ENCODE measurements at places on chromosomes 1 and 21. TPM values are rescaled to one million over a fixed set of nuclear protein-coding genes. Genes with fewer than 3 reads are reported as not detected.

DNA sequence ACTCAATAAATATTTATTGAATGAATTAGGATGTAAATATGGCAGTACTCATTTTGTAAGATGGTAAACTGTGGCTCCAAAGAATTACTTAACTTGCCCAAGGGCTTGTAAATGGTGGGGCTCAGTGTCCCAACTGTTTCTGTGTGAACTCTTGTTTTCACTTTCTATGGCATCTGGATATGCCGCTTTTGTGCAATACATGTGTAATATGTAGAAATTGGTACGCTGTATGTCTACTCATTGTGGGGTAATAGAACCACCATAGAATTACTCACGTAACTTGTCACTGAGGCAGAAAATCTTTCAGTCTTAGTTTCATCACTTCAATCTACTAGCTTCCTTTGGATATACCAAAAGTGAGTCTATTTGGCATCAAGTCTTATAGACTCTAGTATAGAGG, 977 bp downstream of the PRPF3 start:
- DNase-seq: no peak

DNTTIP2 gene
- total RNA-seq: 11.8 TPM

ERVH48-1 gene
- total RNA-seq: not detected

DNA sequence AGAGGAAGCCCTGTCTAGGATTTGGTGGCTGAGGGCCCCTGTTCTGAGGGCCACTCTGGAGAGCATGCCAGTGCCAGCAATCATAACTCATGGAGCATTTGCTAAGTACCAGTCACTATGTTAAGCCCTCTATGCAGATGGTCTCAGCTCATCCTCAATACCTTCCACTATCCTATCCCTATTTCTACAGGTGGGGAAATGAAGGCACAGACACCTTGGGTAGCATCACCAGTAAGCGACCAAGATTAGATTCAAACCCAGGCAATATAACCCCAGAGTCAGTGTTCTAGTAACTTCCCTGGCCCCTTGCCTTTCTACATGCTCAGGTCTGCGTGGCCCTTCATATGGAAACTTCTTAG, 7.9 kb upstream of the NBPF1 start:
- DNase-seq: no peak

TADA1 gene
- total RNA-seq: 11.1 TPM

WNT9A gene
- total RNA-seq: 5.1 TPM

DNA sequence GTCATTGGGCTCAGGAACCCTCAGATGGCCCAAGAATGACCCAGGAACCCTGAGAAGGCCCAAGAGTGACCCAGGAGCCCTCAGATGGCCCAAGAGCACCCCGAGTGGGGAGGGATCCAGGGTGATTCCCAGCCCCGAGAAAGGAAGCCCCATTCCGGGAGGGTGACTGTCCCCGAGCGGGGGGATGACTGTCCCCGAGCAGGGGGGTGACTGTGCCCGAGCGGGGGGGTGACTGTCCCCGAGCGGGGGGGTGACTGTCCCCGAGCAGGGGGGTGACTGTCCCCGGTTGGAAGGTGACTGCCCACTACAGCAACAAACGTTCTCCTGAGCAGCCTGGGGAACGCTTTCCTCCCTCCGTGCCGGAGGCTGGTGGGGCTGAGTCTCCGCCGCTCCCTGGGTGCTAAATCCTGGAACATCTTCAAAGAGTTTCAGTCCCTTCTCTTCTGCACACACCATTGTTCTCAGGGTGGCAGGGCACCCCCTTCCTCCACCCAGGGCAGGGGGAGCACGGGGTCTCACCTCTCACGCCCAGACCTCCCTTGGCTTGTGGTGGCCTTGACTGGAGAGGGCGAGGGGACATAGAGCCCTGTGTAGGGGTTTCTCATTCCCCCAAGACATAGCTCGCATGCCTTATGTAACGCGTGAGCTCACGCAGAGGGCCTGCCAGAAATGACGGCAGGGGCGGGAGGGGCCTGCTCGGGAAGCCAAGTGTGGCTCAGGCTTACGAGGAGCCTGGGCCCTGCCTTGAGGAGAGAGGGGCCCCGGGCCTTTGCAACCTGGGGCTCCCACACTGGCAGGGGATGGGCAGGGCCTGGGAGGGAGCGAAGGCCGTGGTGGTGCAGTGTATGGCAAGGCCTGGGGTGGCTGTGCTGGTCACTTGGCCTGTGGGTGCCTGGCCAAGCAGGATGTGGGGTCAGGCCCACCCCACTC, 14.3 kb upstream of the SKI start:
- peak; percentile 80 for DNase-seq

LEFTY2 gene
- total RNA-seq: not detected

GRCh38 chr1:2358651-2359640, 32.4 kb downstream of the MORN1 start:
- no peak for DNase-seq

TPTE gene
- total RNA-seq: not detected

RGS13 gene
- total RNA-seq: not detected

DNA sequence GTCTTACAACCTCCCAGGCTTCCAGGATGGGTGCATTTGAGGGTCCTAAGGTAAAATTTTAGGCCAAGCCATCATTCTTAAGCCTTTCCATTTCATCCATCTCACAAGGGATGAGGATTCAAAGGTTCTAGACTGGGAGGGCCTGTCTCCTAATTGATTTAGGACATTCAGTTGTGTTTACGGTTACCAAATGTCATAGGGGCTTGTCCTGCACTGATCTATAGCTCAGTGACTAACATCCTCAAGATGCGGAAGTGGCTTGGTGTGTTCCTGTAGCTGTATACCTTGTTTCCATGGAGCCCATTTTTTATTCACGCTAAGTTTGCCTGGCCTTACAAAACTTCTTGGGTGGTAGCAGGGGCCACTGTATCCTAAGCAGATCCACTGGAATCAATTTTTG, 52.8 kb downstream of the DUSP10 start:
- no peak for DNase-seq

ATP5PB gene
- total RNA-seq: 176 TPM

FCAMR gene
- not detected for total RNA-seq

All from tibial nerve (tissue), 4 donors.